ENCODE measurements at places on chromosomes 2 and 18. TPM values are rescaled to one million over a fixed set of nuclear protein-coding genes. Genes with fewer than 3 reads are reported as not detected.

The MC4R gene
- 0.62 TPM for total RNA-seq

The HADHA gene
- total RNA-seq, result 178 TPM

The CCDC68 gene
- 0.58 TPM for total RNA-seq

The DYNAP gene
- total RNA-seq, result not detected

The FBXO15 gene
- total RNA-seq, result 0.89 TPM
